ENCODE measurements at places on chromosomes 13 and 19.

DNA sequence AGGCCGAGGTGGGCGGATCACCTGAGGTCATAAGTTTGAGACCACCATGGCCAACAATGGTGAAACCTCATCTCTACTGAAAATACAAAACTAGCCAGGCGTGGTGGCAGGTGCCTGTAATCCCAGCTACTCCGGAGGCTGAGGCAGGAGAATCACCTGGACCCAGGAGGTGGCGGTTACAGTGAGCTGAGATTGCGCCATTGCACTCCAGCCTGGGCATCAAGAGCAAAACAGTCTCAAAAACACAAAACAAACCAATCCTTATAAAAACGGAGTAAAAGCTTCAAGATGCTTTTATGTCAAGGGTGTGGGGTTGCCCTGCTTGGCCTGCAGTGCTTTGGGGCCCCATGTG, 7.2 kb downstream of the ACP4 start:
- no peak for DNase-seq

DNA sequence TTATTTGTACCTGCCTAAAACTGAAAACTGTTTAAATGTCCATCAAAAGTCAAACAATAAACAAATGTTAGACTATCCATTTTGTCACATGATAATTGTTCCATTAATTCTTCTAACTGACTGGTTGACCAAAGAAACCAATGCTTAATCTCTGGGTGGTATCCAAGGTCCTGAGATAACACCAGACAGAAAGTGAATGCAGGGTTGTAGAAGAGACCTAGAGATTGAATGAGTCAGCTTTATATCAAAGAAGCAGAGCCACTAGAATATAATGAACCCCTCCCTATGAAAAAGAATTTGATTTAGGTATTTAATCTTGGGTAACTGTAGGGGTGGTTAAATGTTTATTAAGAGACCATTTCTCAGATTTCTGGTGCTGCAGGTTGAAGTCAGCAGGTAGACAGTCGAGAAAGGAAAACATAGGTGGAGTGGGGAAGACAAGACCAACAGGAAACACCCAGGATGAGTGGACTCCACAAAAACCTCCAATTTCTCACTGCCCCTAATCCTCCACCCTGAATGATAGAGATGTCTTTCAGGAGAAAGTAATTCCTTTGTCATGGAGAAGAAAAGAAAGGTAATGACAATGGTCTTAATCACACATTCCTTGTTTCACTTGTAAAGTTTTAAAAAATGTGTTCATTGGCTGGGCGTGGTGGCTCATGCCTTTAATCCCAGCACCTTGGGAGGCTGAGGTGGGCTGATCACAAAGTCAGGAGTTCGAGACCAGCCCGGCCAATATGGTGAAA, 536.4 kb downstream of the IRS2 start:
- no peak for DNase-seq

- DNase-seq, result no peak
Measured at GRCh38 chr13:93811071-93811737, 584.6 kb downstream of the GPC6 start.

- no peak for DNase-seq
Measured at GRCh38 chr19:53311044-53311443, 22.5 kb upstream of the ZNF845 start.

DNA sequence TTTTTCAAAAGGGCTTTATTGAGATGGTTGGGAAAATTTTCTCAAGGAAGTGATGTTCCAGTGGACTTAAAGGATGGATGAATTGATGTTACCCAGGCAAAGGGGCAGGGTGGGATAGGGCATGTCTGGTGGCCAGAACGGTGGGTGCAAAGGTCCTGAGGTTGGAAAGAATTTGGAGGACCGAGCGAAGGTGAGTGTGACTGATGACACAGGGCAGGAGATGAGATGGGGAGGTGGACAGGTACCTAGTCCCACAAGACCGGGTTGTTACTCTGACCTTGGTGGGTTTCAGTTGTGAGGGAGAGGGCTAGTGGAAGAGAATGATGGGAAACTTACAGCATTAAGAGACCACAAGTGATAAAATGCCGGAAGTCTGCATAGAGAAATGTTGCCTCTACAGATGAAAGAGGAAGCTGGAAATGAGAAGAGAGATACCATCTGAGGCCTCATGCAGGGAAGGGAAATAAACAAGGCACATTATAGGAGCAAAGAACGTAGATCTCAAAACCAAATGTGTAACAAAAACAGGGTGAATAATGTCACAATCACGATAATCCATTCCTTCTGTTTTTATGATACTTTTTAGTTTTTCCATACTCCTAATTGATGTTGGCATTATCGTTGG, 4.5 kb downstream of the ADGRE1 start:
- no peak for DNase-seq

DNA sequence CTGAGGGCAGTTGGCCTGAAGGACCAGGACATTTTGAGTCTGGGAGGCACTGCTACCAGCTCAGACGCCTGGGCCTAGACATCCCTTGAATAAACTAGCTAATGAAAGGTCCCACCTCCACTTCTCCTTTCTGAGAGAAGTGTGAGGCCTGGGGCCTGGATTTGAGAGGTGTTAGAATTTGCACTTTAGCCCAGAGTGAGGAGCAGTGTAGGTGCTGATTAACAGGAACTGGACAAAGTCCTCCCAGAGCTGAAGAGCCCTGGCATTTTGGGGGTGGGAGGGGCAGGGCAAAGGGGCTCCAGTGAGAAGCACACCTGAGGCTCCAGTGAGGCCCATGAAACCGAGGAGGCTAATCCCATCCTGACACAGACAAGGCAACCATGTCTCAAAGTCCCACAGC, 15.2 kb upstream of the SLC1A5 start:
- peak; percentile 43 for DNase-seq

DNA sequence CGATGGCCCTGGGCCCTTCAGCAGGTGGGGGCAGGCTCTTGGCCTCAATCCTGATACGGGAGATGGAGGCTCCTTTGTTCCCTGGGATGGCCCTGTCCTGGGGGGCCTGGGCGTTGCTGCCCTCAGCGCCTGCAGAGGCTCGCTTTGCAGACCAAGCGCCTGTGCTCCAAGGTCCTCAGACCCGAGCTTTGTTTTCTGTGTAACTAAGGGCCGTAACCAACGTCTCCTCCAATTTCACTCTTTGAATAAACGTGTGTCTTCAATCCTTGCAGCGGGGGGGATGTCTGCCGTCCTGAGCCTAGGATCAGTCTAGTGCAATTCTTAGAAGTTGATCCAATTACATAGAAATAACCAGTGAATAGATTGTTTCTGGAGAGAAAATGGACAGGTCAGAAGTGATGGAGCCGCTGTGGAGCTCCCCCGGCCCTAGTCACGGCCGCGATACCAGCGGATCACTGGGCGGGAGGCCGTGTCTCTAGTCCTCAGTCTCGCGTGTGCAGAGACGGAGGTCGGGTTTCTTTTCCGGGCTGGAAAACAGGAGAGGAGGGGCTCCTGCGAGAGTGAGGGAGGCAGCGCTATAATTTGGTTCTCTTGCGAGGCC, 5.3 kb downstream of the PTBP1 start:
- no peak for DNase-seq

DNA sequence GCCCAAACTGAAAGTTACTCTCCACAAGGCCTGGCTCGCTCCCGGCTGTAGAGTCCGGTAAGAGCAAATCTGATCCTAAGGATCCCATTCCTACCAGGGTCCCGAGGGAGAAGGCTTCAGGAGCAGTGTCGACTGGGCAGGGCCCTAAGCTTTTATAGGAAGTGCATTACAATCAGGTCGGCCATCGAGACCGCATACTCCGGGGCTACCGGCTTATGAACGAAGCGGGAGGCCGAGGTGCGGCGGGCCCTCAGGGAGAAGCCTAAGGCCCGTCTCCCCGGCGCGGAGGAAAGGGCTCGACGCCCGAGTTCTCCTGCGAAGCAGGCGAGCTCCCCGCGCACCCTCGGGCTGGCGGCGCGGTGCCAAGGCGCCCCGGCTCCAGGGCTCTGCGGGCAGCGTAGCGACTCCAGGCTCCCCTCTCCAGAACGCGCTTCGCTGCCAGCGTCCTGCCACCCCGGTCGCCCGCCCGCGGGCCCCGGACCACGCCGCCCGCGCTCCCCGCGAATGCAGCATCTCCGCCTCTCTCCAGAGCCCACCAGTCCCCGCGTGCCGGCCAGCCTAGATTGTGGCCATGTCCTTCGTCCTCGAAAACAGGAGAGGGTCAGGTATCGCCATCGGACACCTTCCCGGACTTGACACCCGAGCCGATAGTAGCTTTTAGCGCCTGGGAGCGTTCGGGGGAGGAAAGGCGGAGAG, 1.4 kb downstream of the EFNB2 start:
- DNase-seq, result peak; percentile 64

DNA sequence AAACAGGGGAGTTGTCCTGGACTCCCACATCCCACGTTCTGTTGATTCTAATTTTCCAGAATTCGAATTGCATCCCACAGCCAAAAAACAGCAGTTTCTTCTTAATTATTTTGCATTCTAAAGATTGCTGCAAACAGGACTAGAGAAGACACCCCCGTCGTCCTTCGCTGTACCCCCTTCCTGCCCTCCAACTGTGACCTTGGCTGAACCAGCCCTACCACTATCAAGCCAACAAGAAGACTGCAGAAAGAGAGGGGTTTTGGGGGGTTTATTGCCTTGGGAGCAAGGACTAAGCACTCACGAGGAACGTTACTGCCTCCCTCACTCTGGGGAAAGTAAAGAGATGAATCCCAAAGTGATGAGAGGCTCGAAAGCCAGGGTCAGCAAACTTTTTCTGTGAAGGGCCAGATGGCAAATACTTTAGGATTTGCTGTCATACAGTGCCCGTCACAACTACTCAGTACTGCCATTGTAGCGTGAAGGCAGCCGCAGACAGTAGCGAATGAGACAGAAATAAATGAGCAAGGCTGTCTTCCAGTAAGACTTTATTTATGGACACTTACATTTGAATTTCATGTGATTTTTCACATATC, 32.5 kb upstream of the KATNAL1 start:
- no peak for DNase-seq

DNA sequence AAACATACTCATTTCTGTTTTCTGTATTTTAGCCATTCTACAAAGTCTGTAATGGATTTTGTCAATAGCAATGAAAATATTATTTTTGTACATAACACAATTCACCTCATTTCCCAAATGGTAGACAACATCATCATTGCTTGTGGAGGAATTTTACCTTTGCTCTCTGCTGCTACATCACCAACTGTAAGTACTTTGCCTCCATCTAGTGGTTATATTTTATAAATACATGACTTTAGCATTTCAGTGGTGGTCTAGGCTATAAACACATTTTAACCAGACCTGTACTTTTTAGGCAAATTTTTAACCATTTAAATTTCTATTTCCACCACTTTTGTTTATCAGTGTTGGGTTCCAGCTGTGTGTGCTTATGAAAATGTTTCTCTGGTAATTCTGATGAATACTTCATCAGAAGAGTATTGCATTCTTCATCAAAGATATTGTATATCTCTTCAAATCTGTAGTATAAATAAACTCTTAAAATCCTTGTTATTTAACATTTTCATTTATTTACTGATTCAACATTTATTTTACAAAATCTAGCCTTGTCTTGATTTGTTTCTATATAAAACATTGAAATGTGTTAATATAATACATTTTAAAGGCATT, 222.4 kb downstream of the NBEA start:
- peak; percentile 42 for DNase-seq
